ENCODE measurements at places on chromosomes 5 and 9. TPM values are rescaled to one million over a fixed set of nuclear protein-coding genes. Genes with fewer than 3 reads are reported as not detected.

DNA sequence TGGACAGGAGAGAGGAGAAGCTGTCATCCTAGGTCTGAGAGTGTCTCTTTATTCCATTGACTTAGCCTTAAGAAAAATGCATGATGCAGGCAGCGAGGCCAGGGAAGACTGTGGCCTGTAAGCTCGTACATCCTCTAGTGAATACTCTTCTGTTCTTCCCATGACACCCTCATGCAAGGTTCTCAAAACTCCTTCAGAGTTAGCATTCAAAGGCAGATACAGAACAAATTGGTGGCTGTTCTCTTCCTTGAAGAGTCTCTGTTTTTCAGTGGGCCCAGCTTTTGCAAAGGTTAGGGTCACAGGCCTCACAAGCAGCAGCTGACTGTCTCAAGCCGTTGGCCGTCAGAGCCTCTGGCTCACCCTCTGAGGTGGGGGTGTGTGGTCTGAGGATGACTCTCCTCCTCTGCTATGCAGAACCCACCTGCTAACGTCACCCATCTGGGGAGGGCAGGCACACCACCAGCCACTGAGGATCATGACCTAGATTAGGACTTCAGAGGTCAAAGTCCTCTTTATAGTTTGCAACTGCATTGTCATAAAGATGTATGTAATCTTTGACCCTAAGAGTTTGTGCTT is 15.1 kb downstream of the ADCY2 start:
- no peak for DNase-seq

The ZNG1F gene
- total RNA-seq = 3.8 TPM

DNA sequence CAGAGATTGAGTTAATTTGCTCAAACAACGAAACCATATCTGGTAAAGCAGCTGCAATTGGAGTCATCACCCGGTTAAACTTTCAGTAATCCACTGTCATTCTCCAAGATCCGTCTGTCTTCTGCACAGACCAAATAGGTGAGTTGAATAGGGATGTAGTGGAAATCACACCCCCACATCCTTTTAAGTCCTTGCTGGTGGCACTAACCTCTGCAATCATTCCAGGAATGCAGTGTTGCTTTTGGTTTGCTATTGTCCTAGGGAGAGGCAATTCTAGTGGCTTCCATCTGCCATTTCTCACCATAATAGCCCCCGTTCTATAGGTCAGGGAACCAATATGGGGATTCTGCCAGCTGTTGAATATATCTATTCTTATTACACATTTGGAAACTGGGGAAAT is 14.6 kb upstream of the BTF3 start:
- no peak for DNase-seq

The PRSS3 gene
- total RNA-seq = 0.26 TPM

DNA sequence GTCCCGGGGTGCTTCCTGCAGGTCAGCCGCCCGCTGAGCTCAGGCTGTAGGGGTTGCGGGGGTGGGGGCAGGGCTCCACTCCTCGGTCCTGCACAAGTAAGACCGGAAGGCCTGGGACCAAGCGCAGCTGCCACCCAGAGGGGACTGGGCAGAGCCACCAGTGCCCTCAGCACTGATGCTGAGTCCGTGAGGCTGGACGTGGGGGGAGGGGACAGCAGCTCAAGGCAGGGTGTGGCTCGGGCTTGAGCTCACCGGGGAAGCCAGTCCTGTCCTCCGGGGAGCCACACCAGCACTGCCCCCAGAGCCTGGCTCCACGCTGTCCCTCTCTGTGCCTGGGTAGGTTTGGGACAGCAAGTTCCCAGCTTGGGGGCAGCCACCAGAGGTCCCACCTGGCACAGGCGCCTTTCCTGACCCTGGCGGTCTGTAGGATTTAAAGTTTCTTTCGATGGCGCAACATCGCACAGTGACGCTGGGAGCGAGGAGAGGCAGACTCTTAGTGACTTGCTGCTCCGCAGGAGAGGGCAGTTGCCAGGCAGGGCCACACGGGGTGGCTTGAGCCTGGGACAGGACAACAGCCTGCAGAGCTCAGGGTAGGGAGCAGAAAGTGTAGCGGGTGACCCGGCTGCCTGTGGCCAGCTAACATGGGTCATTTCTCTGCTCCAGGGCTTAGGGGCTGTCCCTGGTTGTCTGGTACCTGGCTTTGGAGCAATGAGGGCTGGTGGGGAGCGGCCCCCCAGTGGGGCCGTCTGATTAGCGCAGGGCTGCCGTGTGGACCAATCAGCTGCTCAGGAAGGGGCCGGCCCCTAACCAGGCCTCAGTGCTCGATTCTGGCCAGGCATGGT is 5.7 kb downstream of the LCN1 start:
- DNase-seq = no peak

Data from fibroblast of lung (primary cell).